ENCODE measurements at places on chromosomes 2 and 18.

GRCh38 chr2:218009765-218010139 lies 7.0 kb upstream of the TNS1 start:
- DNase-seq = no peak

GRCh38 chr2:19767899-19768298 lies 133.9 kb downstream of the TTC32 start:
- DNase-seq = peak; percentile 74

DNA sequence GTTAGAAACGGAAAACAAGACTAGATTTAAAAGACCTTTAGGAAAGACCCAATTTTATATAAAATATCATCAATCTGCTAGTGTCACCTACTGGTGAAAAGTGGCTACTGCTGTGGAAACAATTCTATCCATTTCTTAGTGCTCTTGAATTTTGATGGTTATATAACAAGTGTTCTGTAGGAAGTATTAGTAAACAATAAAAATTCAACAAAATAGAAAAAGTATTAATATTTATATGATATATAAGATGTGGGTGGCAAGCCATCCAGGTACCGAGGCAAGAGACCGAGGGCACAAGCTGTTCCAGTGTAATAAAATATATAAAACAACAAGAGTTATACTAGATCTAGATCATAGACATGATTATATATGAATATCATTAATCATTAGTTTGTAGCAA lies 6.2 kb upstream of the TMEM87B start:
- DNase-seq = peak; percentile 61

GRCh38 chr2:51997571-51997970 lies 965.6 kb upstream of the NRXN1 start:
- no peak for DNase-seq

- peak; percentile 68 for DNase-seq
Observed at GRCh38 chr2:203797712-203798111, 69.9 kb upstream of the CTLA4 start.

- DNase-seq = peak; percentile 31
Observed at GRCh38 chr2:24919037-24919505, 966 bp downstream of the ADCY3 start.

- DNase-seq = no peak
Observed at GRCh38 chr2:199997296-199997695, 41.9 kb downstream of the MAIP1 start.

DNA sequence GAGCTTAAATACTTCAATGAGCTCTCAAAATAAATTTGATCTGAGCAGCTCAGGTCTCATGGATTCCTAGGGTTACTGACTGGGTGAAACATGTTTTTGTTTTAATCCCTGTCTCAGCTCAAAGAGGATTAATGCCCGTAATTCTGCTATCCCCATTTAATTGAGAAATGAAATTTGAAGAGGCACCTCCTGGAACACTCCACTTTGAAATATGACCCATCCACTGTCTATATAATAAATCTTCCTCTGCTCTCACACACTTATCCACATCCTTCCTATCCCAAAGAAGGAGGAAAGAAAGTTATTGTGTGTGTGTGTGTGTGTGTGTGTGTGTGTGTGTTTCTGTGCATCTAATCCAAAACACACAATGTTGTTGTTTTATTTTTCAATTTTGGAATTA lies 2082.4 kb upstream of the PIK3C3 start:
- no peak for DNase-seq

DNA sequence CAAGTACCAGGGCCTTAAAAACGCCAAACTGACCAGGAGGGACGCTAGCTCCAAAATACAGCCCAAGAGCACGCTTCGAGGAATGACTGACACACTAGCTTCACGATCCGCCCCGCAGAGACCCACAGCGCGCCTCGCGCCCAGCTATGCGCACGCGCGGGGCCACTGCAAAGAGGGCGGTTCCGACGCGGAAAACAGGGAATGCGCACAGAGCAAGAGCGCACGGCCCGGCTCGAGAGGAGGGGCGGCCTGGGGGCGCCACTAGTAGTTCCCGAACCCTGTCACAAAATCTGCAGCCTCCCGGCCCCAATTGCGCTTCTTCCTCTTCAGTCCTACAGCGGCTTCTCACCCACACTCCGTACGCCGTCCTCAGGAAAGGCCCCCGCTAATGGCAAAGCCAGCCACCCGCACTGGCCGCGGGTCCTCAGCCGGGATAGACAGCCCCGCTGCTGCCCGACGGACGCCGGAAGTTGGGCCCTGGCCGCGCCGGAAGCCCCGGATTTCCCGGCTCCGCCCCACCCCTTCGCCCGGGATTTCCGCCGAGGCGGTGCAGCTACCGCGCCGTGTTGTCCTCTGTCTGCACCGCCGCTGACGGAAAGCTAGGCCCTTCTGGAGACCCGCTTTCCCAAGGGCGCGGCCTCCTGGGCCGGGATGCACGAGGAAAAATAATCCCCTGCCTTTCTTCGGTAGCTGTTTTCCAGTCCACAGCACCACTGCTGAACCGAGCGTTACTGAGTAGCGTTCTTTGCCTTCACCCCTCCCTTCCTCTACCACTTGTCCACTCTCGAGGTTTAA lies at the start of gene HDHD2:
Gene HDHD2, minus strand, starts transcription at position 472 of the 795 bp plus-strand sequence. CDS start 14,061 bp downstream, outside the sequence.
- peak; percentile 70 for DNase-seq

DNA sequence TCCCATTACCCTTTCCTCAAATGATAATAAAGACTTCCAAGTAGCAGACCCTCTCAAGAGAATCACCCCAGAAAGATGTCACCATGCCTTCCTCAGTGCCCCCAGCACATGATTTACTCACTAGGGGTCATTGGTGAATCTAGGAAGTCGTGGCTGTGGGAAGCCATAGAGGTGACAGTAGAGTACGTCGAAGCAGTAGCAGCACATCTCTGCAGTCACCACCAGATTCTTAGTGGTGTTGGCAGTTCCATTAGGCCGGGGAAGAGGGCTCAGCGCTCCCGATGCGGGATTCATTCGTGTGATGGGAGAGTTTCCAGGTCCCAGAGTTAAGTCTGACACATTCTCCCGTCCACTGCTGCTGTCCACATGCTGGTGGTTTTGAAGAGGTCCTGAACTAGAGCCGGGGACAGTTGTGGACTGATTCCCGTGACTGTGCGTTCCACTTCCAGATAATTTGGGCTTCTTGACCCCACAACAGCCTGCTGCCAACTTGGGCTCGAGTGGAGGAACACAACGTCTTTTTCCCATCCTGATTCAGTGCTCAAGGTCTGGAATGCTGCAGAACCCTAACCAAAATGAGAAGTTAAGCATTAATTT lies 12.0 kb downstream of the AMMECR1L start:
- DNase-seq = no peak

DNA sequence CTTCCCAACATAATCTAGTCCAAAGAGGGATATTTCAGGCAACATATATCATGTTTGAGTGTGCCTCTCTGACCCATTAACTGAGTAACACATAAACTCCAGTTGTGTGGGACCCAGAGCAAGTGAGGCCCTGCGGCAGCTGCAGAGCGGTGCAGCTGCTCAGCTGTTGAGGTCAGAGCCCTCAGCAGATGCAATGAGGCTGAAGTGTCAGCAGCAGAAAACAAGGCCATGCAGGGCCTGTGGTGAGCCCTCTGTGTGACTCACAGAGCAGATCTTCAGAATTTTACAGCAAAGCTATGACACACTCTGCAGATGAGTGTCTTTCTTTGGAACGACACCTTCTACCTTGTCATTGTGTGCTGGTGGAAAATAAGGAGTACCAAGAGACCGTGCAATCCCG lies 168.5 kb downstream of the CBLN2 start:
- peak; percentile 25 for DNase-seq

DNA sequence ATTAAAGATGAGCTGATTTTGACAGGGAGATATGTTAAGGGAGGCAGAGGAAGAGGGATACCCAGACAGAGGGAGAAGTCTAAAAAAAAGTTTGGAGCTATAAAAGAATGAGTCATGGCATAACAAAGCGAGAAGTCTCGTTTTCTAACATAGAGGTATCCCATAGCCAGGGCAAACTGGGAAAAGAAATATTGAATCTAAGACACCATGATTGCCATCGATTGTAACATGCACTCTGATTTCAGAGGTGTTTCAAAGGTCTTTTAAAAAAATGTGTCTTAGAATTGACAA lies 110.7 kb downstream of the MDH1 start:
- no peak for DNase-seq

DNA sequence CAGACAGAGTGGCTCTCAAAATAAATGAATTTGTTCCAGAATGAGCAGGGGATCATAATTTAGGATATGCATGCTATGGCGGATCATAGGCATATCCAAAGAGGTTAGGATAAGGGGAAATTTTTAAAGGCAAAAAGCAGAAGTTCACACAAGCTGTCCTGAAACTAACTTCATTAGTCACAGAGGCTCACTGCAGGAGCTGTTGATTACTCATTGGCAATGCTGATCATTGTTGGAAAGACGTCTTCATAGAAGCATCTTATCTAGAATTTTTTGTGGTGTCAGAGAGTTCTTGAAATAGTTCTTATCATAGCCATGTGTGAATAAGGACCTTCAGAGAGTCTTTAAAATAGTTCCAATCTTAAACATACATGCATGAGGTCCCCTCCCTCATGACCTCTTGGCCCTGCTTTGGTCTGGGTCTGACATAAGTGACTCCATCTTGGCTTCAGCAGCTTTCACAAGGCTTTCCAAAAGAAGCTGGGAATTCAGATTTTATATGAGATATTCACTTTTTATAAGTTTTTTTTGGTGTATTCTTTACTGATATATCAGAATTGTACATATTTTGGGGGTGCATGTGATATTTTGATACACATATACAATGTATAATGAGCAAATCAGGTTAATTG lies 7.5 kb upstream of the CCDC195 start:
- peak; percentile 60 for DNase-seq

DNA sequence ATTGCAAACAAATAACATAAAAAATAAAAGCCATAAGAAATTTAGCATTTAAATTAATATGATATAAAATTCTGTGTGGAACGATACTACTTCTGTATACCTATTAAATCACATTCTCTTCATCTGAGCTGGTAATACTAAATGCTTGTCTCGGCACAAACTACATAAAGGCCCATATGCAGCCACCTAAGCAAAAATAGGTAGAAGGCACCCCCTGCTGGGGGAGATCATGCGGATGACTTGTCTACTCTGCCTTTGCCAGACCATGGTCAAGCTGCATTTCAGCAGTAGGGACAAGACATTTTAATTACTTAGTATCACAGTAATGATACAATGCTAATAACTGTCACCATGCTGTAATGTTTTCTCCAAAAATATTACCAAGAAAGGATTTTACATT lies 108.0 kb downstream of the CDH19 start:
- DNase-seq = no peak

DNA sequence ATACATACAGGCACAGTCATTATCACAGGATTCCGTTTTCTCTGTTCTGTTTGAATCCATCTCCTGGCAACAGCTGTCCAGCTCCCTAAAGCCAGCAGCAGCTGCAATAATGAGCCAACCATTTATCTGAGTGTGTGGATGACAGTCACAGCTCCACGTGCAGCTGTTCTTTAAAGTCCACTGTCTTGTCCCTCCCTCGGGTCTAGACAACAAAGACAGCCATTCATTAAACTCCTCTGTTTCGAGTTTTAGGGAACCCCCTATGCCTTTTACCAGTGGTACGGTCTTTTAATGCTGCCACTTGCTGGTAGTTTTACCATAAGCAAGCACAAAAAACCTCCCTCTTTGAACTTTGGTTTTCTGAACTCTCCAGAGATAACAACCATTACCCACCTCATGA lies 16.0 kb upstream of the MSGN1 start:
- DNase-seq = peak; percentile 14

GRCh38 chr2:73290049-73290839 lies 3.1 kb downstream of the EGR4 start:
- DNase-seq = no peak

DNA sequence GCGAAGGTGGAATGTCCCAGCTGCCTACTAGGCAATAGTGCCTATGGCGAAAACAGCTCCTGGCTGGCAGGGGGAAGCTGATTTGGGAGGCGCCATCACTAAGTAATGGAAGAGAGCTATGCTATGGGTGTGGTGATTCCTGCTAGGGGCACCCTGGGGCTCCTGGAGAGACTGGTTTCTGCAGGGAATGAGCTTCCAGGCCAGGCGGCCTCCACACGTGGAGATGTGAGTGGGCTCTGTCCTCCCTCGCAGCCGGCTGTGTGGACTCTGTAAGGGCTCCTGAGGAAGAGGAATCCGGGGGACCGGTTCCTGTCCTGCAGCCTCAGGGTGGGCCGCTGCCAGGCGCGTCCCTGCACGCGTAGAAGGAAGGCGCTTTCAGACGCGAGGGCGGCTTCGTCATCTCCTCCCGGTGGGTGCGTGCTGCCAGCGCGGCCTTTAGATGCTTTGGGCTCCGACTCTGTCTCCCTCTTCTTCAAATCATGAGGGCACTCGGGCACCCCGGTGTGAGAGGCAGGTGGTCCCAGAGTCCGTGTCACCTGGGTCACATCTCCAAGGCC lies 55.5 kb upstream of the ANKRD62 start:
- no peak for DNase-seq

DNA sequence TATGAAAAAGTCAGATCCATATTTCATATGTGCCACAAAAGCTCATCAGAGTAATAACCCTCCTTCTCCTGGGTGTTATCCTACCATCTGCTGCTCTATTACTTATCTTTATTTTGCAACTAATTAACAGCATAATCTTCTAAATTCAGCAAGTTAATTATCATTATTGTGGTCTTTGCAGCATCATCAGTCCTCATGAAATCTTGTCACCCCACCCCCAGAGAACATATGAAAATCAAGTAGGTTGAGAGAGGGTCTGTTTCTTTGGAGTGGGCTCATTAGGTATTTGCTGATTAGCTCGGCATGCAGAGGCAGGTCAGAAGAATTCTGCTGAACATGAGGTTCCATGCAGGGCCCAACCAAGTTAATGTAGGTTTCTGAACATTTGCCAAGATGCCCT lies 64.8 kb downstream of the ATF2 start:
- no peak for DNase-seq

- no peak for DNase-seq
Observed at GRCh38 chr2:11537951-11538350, 4.1 kb downstream of the GREB1 start.

DNA sequence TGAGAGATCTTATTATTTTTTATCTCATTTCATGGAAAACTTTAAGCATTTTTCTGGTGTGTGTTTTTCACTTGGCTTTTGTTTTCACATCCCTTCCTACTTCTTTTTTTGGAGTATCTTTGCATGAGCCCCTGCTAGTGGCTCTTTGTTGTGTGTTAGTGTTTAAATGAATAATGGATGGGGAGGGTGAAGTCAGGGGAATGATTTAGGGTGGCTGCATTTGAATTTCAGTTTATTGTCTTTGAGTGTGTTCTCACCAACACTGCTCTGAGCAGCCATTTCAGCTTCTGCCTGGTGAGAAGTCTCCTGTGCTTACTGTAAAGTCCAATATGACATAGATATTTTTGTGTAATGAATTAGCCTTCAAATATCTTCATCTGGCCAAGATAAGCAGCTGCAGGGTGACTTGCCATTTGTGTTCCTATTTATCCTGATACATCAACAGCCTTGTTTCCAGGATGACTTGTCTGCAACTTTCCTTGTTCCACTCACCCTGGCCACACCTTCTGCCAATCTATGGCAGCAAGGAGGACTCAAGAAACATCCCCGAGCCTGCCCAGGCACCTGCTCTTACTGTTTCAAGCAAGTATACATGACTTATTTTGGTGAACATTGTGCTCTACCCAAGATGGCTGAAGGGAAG lies 182.6 kb downstream of the PDE11A start:
- no peak for DNase-seq

All from AG10803 (cell line).